ENCODE measurements at places on chromosomes 16 and 17.

DNA sequence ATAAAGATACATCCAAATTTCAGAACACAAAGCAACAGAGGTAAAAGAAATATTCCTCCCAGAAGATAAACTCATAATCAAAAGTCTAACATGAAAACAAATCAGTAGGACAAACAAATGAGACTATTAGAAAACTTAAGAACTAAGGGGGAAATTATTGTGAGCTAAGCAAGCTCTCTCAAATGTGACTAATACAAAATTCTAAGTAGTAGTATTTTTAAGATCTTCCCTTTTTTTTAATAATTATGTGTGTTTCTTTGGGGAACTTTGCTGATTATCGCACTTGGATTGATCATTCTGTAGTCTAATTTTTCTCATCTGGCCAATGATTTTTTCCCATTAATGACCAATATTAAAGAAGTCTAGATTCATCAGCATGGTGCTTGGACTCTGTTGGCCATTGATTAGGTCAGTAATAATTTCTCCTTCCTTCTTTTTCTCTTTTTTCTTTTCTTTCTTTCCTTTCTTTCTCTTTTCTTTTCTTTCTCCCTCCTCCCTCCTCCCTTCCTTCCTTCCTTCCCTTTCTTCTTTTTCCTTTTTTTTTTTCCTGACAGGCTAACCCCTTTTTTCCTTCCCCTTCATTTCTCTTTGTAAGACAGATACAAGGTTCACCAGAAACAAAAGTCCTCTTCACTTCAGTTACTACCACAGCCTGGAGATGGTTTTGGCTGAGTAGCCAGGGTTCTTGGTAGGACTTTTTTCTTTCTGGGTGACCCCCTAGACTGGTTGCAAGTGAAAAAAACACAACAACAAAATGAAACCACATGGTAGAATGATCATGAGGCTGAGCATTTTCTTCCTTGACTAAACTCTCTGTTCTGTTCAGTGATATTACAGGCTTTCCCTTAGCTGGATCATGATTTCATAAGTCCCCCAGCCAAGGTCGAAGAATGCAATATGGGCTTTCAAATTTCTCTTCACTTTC is 2.9 kb upstream of the ABCA6 start:
- no peak for DNase-seq

GRCh38 chr16:29665294-29666077 is 2.4 kb downstream of the SPN start:
- no peak for DNase-seq

- DNase-seq = no peak
These were observed 341.7 kb downstream of the C16orf95 start for GRCh38 chr16:86975445-86975844.

DNA sequence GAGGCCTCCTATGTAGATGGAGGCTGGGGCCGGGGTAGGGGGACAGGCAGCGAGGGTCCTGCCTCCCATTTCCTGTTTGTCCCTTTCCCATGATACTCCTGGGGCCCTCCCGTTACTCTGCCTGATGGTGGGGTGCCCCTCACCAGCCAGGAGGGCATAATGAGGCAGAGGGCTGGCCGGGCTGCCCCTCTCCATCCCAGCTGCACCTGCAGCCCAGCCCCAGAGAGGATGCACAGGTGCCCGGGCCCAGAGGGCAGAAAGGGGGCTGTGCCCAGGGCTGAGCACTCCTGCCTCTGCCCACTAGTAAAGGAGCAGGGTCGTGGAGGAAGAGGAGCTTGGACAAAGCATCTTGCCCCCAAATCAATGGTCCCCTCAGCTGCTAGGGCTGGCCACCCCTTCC is 10.4 kb downstream of the ADAM11 start:
- no peak for DNase-seq

GRCh38 chr16:86195863-86196630 is 297.1 kb downstream of the IRF8 start:
- no peak for DNase-seq

DNA sequence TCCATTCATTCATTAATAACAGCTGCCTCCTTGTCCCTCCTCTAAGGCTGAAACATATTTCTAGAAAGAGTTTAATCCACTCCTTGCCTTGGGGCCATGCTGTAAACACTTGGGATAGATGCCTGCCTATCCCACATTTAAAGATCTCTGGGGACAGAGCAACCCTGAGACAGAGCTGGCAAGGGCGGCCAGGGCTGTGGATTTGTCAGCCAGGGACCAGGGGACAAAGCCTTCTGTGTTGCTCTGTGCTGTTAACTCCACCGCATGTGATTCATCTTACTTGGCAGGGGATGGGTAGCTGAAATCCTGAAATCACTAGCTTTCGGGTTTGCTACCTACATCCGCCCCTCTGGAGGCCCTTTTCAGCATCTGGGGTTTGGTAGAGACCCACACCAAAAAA is 392.9 kb downstream of the SLC39A11 start:
- no peak for DNase-seq

GRCh38 chr16:89099905-89100304 is 6.3 kb downstream of the ACSF3 start:
- DNase-seq = no peak

- no peak for DNase-seq
These were observed 7.1 kb downstream of the ARL4D start for GRCh38 chr17:43405861-43406260.

DNA sequence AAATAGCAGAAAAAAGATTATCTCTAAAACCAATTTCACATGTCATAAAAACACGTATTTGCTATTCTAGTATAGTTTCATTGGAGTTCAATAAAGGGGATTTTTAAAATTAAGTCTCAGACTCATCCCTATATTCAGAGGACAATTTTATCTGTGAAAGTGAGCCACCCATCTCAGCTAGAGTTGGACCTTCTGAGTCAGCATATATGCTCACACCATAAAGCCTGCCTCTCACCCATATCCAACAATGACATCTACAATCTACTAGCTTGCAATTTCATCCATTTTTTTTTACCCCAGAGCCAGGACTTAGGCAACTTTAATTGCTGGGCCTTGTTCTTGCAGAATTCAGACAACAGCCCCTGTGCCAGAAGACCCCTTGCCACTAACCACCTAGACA is 165.3 kb upstream of the DYNLRB2 start:
- no peak for DNase-seq

Data from stimulated activated CD8-positive, alpha-beta memory T cell treated with anti-CD3 and anti-CD28 coated beads, Interleukin-15, amount 100 ng/mL, for 4 hours (primary cell).